Choroid plexus epithelial cell (primary cell): ENCODE measurements at places on chromosomes 1 and 21.
A peak's percentile ranks its signal among the peaks of the same experiment; 100 is the strongest.

GRCh38 chr1:159790237-159790917 lies 9.6 kb downstream of the DUSP23 start:
- DNase-seq = peak; percentile 41

DNA sequence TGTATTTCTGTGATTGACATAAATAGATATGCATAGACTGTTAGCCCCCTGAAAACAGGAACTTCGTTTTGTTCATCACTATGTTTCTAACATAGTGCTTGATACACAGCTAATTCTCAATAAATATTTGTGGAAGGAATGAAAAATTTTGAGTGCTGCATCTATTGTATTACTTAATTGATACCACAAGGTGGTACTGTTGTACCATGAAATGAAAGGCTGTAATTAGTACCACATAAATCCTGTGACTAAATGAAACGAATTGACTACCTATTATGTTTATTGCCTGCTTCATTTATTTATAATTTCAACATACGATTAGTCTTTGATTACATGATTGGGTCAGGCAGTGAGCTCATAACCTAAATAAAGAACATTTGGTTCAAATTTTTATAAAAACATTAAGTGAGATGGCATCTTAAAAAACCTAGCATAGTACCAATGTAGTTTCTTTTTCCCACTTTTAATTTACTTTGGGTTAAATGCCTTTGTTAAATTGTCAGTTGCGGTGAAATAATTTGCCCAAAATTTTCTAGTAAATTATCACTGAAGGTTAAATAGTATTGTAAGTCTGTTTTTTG lies 15.0 kb upstream of the TGFB2 start:
- peak; percentile 74 for DNase-seq

DNA sequence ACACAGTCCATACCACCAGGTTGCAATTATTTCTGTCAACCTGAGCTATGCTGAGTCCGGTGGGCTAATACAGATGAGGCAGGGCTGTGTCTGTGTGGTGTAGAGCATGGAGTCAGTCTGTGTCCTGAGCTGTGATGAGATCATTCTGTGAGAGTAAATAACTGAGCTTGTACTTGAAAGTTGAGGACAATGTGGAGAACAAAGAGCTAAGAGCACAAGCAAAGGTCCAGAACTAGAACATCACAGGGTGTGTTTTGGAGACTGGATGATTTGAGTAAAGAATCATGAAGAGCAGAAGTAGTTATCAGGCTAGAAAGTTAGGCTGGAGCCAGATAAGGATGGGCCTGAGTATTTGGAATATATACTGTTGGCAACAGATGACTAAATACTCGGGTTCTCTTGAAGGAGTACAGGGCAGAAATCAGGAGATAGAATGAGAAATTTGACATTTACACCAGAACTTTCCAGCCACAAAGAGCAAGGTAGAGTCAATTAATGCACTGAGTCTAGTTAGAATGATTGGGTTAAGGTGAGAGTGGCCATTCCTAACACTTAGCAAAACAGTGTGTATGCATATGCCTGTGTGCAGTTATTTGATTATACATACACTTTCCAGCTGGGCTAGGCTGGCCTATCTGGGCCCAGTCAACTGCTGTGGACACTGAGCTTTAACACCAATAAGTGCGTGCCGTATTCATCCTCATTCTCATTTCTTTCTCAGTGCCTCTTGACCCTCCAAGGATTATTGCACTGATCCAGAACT lies 48.8 kb downstream of the LEPR start:
- no peak for DNase-seq

DNA sequence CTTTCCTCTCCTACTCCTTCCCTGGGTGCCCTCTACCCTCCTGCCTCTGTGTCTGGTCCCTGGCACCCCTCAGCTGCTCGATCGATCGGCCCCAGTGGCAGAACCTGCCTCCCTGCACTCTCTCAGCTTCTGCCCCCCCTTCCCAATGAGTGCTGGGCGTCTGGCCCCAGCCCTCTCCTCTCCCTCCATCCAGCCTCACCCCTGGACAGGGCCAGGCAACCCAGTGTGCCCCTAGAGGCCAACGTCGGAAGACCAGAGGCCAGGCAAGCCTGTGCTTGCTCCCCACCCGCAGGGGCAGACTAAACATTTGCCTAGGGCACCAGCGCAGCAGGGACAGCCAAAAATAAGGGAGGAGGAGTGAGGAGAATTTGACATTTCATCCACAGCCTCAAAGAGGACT lies 43.5 kb downstream of the LGR6 start:
- peak; percentile 28 for DNase-seq

- DNase-seq = no peak
Observed at GRCh38 chr1:208177656-208178055, 66.5 kb downstream of the PLXNA2 start.

DNA sequence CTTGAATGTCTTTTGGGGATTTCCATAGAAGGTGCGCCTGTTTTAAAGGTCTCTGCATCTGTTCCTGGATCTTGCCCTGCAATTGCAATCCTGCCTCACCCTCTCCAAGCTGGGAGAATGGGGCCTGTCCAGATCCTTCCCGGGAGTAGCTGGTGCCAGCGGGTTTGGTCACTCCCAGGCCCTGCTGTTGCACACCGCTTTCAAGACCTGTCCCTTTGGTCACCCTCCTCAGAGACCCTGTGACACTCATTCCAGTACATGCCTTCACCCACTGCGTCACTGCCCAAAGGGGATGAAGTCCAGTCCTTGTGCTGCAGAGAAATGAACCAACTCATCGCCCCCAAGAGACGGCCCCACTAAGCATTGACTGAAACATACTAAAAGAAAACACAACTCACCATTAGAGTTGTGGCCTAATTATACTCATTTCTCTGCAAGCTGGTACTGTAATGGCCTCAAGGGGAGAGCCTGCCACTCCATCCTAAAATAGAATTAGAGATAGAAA lies 1.9 kb upstream of the IRF2BP2 start:
- DNase-seq = no peak

GRCh38 chr21:45004481-45005247 lies 64.8 kb downstream of the SLX9 start:
- DNase-seq = no peak

DNA sequence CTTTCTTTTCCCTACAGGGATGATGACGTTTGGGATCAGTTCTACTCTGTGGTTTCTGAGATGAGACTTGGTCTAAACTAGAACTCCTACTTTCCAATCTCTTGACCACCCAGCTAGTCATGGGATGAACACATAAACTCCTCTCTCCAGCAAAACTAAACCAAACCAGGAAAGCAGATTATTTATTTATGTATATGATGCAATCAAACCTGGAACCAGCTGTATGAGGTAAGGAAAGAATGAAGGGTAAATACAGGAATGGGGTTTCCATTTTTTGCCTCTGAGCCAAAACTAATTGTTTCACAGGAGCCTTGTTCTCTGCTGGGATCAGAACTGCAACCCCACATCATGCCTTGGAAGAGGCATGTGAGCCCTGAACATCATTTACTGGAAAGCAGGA lies 3.3 kb upstream of the AGT start:
- DNase-seq = no peak

GRCh38 chr1:156838972-156839371 lies 19.9 kb downstream of the INSRR start:
- peak; percentile 36 for DNase-seq

GRCh38 chr1:246875041-246876026 lies 56.4 kb downstream of the AHCTF1 start:
- peak; percentile 70 for DNase-seq

GRCh38 chr1:51019811-51020210 lies 49.8 kb downstream of the CDKN2C start:
- peak; percentile 3 for DNase-seq

DNA sequence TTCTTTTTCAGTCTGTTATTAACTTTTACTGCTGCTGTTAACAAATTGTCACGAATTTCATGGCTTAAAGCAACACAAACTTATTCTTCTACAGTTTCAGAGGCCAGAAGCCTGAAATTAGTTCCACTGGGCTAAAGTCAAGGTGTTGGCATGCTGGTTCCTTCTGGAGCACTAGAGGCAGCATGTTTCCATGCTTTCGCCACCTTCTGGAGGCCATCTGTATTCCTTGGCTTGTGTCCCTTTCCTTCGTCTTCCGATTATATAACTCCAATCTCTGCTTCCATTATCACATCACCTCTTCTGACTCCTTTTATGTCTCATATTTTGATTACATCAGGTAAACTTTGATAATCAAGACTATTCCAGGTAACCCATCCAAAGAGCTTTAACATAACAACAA lies 1742.1 kb downstream of the BRINP3 start:
- no peak for DNase-seq

DNA sequence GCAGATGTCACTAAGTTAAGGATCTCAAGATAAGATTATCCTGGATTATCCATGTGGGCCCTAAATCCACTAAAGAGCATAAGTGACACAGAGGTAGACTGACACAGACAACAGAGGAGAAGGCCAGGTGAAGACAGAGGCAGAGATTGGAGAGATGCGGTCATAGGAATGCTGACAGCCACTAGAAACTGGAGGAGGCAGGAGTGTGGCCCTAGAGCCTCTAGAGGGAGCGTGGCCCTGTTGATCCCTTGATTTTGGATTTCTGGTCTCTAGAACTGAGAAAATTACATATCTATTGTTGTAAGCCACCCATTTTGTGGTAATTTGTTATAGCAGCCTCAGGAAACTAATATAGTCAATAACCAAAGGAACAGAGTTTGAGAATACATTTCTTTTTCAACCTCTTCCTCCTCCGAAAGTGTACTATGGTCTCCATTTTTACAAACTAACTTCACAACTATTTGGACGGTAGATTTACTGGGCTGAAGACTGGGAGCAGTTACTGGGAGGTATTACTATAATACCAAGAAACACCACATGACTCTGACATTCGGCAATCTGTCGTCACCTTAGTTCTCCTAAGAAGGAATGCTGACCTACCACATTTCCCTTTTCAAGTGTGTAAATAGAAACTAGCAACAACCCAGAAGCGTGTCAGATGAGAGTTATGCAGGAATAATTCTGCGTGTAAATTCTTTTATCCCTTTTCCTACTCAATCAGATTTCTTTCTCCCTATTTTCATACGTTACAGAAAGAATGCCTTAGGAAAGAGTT lies 116.0 kb upstream of the ZNHIT6 start:
- peak; percentile 11 for DNase-seq

GRCh38 chr1:29648798-29649188 lies 412.5 kb downstream of the PTPRU start:
- DNase-seq = no peak

DNA sequence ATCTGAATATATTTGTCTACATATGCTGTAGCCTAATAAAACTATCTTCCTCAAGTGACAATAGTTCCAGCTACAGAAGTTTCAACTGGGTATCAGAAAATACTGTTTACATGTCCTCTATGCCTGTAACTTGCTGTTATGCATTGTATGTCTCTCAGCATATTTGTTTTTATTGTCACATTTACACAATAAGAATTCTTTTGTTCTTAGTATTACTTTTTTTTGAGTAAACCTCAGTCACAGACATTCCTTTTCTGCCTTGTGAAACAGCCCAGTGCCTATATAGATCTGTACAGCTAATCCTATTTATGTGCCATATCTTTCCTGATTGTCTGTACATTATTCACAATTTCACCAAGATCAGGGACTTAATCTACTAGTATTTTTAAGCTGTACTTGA lies 565.2 kb downstream of the NEGR1 start:
- no peak for DNase-seq

- no peak for DNase-seq
Observed at GRCh38 chr1:240274569-240274968, 182.9 kb downstream of the FMN2 start.

DNA sequence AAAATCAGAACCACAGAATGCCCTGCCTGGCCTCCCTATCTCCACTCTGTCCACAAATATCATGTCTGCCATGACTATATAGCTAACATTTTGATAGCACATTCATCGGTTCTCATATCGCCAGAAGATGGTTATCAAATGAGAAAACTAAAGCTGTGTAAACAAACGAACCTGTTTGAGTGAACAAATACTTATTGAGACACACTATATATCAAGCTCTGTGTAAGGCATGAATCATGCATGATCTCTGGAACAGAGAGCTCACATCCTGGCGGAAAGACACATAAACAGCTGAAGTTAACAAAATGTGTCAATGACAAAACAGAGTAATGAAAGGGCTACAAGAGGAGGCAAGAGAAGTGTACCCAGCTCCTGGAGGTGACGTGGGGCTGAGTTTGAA lies 13.1 kb downstream of the KCND3 start:
- no peak for DNase-seq

DNA sequence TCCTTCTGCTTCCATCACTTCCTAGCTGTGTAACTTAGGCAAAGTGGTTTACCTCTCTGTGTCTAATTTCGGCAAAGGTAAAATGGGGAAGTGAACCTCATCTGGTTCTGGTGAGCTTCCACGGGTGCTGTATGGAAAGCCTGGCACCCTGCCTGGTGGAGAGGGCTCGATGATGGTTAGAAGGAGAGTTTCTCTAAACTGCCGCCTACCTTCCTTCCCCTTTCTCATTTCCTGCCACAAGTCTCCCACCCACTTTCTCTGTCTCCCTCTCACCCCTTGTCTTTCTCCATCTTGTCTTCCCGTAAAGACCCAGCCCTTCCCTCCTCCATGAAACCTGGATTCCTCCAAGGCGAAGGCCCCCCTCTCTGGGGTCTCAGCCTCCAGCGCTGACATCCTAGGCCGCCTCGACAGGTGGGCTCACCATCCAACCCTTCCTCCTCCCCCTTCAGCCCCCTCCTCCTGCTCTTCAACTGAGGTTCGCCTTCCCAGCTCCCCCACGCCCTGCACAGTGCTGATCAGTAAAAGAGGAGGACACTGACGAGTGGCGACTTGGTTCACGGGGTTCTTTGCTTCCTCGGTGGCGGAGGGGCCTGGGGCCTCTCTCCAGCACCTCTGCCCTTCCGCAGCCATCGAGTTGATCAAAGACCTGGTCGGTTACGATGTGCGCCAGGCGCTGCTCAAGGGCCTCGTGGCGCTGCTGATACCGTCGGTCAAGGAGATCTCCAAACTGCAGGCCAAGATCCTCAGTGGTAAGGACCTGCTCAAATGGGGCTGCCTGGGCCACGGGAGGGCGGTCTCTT lies 7.3 kb downstream of the RNU5D-1 start:
- DNase-seq = no peak

GRCh38 chr21:40043423-40043822 lies 176.2 kb downstream of the PCP4 start:
- DNase-seq = no peak

- no peak for DNase-seq
Observed at GRCh38 chr1:20105856-20106255, 13.5 kb downstream of the PLA2G2D start.

DNA sequence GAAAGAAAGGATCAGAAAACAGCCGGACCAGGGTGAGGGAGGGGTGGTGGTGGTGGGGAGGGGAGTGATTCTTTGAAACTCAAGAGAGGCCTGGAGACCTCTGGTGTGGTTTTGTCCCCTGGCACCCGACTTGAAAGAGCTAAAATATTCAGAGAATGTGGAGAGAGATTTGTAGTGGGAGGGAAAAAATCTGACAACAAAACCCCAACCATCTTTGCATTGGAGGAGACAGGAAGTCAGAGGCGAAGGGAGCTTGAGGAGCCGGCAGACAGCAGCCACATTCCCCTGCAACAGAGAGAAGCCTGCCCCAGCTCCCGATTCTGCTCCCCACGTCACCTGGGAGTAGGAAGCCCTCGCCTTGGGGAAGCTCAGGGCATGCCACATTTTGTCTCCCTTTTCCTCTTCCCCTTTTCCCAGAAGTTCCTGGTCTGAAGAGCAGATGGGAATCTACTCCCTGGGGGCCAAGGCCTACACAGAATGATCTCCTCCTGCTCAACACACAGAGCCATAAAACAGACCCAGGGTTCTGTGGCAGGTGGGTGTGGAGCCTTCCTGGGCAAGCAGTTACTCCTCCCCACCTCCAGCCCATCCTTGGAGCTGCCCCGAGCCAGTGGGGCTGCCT lies 84.9 kb downstream of the ITPKB start:
- peak; percentile 80 for DNase-seq

- DNase-seq = no peak
Observed at GRCh38 chr21:37915497-37915911, 753 bp downstream of the KCNJ6 start.
